ENCODE measurements at places on chromosomes 11 and 22. TPM values are rescaled to one million over a fixed set of nuclear protein-coding genes. Genes with fewer than 3 reads are reported as not detected.

DNA sequence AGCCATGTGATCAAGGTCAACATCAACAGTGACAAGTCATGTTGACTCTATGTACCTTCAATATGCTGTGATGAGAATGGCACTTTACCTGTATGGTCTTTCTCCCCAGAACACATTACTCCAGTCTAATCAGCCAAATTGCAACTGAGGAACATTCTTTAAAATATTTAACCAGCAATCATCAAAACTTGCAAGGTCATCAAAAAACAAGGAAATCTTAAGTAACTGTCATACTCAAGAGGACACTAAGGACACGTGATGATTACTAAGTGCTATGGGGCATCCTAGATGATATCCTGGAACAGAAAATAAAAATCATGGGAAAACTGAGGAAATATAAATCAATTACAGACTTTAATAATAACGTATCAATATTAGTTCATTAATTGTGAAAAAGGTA is 118.9 kb downstream of the EFCAB6 start:
- no peak for DNase-seq

- DNase-seq: peak; percentile 74
These were observed at the start of gene TIRAP for GRCh38 chr11:126282736-126283591. Gene TIRAP (plus strand): TSS chr11:126283093. CDS start chr11:126290895, 7,802 bp downstream.

DNA sequence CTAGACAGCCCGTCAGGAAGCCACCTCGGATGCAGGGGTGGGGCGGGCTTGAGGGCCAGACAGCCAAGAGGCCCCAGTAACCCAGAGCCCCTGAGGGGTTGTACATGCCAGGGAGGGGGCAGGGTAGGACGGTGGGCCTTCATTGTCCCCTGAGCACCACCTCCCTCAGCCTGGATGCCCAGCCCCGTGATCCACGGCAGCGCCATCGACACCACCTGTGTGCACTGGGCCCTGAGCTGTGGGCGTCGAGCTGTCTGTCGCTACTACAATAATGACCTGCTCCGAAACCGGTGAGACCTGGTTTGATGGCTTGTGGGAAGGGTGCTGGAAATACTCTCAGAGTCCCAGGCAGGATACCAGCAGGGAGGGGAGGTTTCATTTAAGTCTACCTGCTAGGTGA is 37.4 kb upstream of the TPBGL start:
- no peak for DNase-seq

The EIF3M gene
- total RNA-seq: 167 TPM

DNA sequence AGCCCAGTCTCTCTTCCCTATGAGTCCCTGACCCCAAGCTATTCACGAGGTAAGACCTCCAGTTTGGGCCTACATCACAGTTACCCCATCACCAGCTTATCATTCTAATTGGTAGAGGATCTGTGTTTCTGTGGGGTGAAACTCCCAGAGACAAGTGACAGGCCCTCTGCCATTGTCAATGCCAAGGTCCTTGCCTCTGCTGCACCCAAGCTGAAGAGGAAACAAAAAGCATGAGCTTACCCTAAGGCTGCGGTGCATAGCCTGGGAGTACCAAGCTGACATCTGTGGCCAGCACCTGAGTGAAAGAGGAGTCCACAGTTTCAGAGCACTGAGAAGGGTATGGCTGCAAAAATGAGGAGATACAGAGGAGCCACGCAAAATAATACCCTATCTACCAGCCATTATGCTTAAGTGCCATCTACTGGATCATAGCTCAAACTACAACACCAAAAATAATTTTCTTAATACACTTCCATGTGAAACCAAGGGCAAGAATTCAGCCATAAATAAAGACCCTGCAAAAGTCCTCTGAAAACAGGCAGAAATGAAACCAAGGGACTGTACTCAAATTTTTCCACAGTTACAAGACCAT is 62.3 kb upstream of the ANO5 start:
- DNase-seq: no peak

The SLC22A6 gene
- not detected for total RNA-seq

Data from mucosa of descending colon (tissue), 3 donors.